Stimulated activated naive B cell treated with anti-CD40 and anti-IgM and Interleukin-4, amounts not matched to agents 10 μg/mL and 1 μg/mL and 100 μg/mL, for 72 hours (primary cell): ENCODE measurements at places on chromosomes 13 and 19.

DNA sequence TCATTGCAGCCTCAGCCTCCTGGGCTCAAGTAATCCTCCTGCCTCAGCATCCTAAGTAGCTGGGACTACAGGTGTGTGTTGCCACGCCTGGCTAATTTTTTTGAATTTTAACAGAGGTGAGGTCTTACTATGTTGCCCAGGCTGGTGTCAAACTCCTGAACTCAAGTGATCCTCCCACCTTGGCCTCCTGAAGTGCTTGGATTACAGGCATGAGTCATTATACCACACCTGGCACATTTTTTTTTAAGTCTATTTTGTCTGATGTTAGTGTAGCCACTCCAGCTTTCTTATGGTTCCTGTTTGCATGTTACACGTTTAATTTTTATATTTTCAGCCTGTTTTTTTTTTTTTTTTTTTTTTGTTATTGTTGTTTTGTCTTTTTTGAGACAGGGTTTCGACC lies 24.8 kb downstream of the KDM4B start:
- H3K27me3 ChIP-seq = no peaks in the 10 kb centered on the region
- H3K36me3 ChIP-seq = peaks cover 40% of the 10 kb centered on the region
- no peak for DNase-seq
- H3K27ac ChIP-seq = no peak overlapping the region
- H3K4me1 ChIP-seq = peaks cover 16% of the 10 kb centered on the region
- no peak overlapping the region for H3K4me3 ChIP-seq

GRCh38 chr13:46378411-46378810 lies 8.6 kb downstream of the RUBCNL start:
- no peak for DNase-seq
- peak overlapping the region; percentile 97 for H3K27ac ChIP-seq
- H3K4me3 ChIP-seq = peak overlapping the region; percentile 27
- peaks cover 53% of the 10 kb centered on the region for H3K4me1 ChIP-seq

GRCh38 chr19:6774821-6775707 lies 2.6 kb downstream of the VAV1 start:
- peak overlapping the region; percentile 74 for H3K27ac ChIP-seq
- peak overlapping the region; percentile 50 for H3K4me3 ChIP-seq

DNA sequence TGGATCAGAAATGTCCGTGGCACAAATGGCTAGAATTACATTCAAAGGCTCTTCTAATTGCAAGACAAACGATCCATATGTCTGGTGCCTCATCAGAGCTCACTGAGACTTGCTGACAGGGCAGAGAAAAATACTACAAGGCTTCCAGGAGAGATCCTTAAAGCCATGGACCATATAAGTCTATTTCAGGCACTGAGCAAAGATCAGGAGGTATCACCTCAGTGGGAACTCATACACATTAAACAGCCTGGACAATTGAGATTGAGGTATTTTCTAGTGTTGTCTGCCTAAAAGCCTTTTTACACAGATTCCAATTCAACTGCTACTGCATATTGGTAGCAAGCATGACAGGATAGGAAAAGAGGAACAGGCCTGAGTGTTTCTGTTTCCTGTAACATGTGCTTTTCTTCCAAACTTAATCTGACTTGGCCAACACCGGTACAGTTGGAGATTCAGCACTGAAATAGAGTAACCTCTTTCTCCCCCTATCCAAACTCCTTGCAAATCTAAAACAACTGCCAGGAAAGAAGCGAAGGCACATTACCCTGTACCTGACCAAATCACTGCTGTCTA lies 65.9 kb downstream of the SERP2 start:
- H3K4me3 ChIP-seq = no peak overlapping the region
- H3K27me3 ChIP-seq = no peaks in the 10 kb centered on the region
- peaks cover 10% of the 10 kb centered on the region for H3K4me1 ChIP-seq

DNA sequence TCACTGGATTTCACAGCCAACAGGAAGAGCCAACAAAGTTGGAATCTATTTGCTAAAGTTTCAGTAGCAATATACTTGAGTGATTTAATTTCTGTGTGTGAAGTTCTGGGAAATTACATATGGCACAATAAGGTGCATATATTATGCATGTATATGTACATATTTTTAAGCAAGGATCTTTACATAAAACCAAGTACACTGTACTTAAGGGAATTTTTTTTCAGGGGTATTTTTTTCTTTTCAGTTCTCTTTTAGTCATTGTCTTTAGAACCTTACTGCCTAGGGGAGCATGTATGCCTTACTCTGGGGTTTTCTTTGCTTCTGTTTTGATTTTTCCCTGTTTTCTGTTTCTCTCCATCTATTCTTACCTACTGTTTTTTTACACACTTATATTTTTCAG lies 7.4 kb downstream of the RAP2A start:
- no peak overlapping the region for H3K27ac ChIP-seq
- no peak for DNase-seq
- no peaks in the 10 kb centered on the region for H3K27me3 ChIP-seq
- H3K4me1 ChIP-seq = peaks cover 8% of the 10 kb centered on the region
- peak overlapping the region; percentile 38 for H3K4me3 ChIP-seq

GRCh38 chr19:18587962-18588610 lies 512 bp upstream of the REX1BD start:
- H3K27ac ChIP-seq = peak overlapping the region; percentile 96
- no peaks in the 10 kb centered on the region for H3K27me3 ChIP-seq
- peak overlapping the region; percentile 90 for H3K4me3 ChIP-seq
- peaks cover 46% of the 10 kb centered on the region for H3K4me1 ChIP-seq
- DNase-seq = no peak

GRCh38 chr19:54451997-54452396 lies 3.0 kb downstream of the LENG8 start:
- H3K27me3 ChIP-seq = no peaks in the 10 kb centered on the region
- no peak overlapping the region for H3K4me3 ChIP-seq
- DNase-seq = no peak
- H3K36me3 ChIP-seq = peaks cover 51% of the 10 kb centered on the region

DNA sequence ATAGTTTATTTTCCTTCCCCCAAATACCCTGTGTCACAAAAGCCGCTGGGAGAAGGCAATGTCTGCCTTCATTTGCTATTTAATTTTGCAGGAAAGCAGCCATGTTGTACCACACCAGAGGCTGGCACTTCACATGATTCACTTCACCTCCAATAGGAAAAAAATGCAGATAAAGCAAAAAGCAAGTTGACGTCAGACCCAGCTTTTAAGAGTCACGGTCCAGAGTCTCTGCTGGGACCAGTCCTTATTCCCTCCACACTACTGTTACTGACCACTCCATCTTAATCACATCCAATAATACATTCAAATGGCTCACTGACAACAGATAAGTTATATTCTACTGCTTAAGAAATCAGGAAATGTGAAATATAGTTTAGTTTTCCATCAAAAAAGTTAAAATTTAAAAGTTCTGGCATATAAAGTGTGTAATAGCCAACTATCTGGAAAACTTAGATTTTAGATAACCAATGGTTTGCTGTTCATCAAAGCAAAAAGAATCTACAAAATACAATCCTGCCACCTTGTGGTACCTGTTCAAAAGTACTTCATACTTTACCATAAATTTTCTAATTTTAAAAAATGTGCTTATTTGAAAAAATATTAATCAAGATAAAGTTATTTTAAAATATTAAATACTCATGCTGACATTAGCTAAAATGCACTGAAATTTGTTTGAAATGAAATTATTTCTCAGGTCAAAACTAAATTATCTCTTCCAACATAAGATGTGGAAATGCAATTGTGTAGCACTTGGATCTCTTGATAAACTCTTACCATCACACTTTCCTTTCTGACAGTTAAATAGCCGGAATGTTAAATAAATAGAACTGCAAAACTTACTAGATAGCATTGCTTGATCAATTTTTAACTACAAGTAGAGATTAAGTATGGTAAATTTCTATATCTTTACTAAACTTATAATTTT lies 97.3 kb downstream of the SERP2 start:
- no peaks in the 10 kb centered on the region for H3K36me3 ChIP-seq
- H3K4me1 ChIP-seq = no peaks in the 10 kb centered on the region
- H3K4me3 ChIP-seq = no peak overlapping the region
- no peak overlapping the region for H3K27ac ChIP-seq
- H3K27me3 ChIP-seq = no peaks in the 10 kb centered on the region

DNA sequence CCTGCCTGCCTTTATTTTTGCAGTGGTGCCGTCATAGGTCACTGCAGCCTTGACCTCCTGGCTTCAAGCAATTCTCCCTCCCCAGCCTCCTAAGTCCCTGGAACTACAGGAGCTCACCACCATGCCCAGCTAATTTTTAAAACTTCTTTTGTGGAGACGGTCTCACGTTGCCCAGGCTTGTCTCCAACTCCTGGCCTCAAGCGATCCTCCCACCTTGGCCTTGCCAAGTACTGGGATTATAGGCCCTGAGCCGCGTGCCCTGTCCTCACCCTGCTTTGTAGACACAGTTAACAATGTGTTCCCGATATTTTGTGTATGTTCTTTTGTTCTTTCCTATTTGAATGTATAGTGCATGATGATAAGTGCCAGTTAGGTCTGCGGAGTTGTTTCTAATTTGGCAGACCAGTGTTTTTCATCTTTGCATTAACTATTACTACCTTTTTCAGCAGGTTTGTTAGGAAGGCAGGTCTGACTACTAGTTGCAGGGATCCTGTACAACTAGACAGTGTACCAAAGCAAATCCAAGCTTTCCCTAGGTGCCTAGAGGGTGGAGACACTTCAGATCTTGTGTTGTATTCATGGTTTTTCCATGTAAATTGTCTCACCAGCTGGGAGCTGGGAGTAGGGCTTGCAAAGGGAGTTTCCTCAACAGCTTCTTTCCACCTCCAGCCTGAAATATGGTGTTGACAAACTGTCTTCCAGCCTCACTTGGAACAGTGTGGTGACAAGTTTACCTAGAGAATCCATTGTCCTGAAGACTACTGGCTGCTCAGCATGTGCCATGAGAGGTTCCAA lies 9.5 kb upstream of the WTIP start:
- H3K4me3 ChIP-seq = no peak overlapping the region
- DNase-seq = no peak
- H3K27ac ChIP-seq = no peak overlapping the region
- peaks cover 34% of the 10 kb centered on the region for H3K36me3 ChIP-seq
- peaks cover 6% of the 10 kb centered on the region for H3K4me1 ChIP-seq

- no peaks in the 10 kb centered on the region for H3K27me3 ChIP-seq
- H3K36me3 ChIP-seq = peaks cover 16% of the 10 kb centered on the region
- peaks cover 13% of the 10 kb centered on the region for H3K4me1 ChIP-seq
- peak overlapping the region; percentile 75 for H3K4me3 ChIP-seq
- peak overlapping the region; percentile 60 for H3K27ac ChIP-seq
- DNase-seq = no peak
Measured at GRCh38 chr13:32737111-32737571, 150.9 kb downstream of the PDS5B start.

DNA sequence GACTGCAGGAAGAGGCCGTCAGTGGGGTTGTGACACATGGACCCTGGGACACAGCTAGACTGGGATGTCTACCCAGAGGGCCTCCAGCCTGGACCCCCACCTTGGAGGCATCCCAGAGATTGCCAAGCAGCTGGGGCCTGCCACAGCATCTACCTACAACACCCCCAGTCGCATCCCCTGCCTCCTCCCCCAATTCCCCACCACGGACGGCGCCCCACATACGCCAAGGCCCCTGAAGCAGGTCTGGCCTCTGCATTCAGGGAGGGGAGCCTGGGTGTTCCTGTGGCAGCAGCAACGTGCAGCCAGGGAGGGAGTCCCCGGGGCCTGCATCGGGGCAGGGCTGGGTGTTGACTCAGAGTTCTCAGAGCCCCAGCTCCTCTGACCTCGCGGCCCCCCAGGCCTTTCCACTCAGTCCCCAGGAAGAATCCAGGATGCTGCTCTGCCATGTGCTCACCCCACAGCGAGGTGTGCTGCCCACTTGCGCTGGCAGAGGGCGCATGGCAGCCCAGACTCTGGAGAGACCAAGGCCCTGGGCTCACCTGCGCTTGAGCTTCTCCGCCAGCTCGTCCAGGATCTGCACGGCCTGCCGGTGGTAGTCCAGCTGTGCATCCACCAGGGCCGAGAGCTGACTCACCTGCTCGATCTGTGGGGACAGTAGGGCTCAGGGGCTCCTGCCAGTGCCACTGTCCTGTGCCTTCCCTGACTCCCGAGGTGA lies 19.6 kb downstream of the MPND start:
- peaks cover 14% of the 10 kb centered on the region for H3K4me1 ChIP-seq
- H3K4me3 ChIP-seq = no peak overlapping the region
- H3K36me3 ChIP-seq = peaks cover 24% of the 10 kb centered on the region
- no peaks in the 10 kb centered on the region for H3K27me3 ChIP-seq

- peaks cover 14% of the 10 kb centered on the region for H3K36me3 ChIP-seq
- no peak overlapping the region for H3K27ac ChIP-seq
- peaks cover 6% of the 10 kb centered on the region for H3K4me1 ChIP-seq
- no peak for DNase-seq
Measured at GRCh38 chr13:113275387-113275786, 21.7 kb upstream of the LAMP1 start.

GRCh38 chr13:47136504-47136941 lies 239.7 kb upstream of the HTR2A start:
- DNase-seq = no peak
- peaks cover 7% of the 10 kb centered on the region for H3K4me1 ChIP-seq
- H3K4me3 ChIP-seq = no peak overlapping the region
- no peak overlapping the region for H3K27ac ChIP-seq
- no peaks in the 10 kb centered on the region for H3K36me3 ChIP-seq

DNA sequence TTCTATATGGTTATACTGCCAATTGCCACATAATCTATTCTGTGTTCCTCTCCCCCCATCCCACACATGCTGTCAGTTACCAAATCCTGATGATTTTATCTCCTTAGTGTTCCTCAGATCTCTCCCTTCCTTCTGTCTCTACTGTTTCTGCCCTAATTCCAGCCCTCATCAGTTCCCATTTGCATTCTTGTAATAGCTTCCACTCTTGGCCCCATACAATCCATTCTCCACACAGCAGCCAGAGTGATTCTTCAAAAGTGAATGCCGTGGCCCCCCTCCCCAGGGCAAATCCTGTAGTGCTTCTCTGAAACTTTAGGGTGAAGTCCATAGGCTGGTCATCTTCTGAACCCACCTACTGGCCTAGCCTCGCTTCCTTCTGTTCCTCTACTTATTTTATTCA lies 114.4 kb downstream of the ZAR1L start:
- H3K36me3 ChIP-seq = no peaks in the 10 kb centered on the region
- H3K4me1 ChIP-seq = no peaks in the 10 kb centered on the region
- no peak for DNase-seq
- no peaks in the 10 kb centered on the region for H3K27me3 ChIP-seq
- no peak overlapping the region for H3K27ac ChIP-seq

DNA sequence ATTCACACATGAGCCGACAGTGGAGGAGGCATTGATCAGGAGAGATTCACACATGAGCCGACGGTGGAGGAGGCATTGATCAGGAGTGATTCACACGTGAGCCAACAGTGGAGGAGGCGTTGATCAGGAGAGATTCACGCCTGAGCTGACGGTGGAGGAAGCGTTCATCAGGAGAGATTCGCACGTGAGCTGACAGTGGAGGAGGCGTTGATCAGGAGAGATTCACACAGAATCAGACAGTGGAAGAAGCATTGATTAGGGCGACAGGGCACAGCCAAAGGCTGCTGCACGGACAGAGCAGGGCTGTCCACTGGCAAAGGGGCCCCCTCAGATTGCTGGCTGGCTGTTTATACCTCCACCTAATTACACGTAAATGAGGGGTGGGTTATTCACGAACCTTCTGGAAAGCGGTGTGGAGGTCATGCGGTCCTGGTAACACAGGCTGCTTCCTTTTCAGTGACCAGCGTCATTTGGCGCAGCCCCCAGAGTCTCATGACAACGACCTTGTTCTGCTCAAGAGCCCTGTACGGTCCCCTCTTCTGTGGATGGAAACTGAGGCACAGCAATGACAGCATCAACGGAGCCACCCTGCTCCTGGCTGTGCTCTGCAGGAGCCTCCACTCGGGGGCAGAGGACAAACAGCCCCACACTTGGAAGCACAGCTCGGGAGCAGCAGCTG lies 50.6 kb upstream of the GAS6 start:
- H3K4me3 ChIP-seq = no peak overlapping the region
- no peaks in the 10 kb centered on the region for H3K36me3 ChIP-seq
- peaks cover 6% of the 10 kb centered on the region for H3K4me1 ChIP-seq
